ENCODE measurements at places on chromosomes 16 and 17.

DNA sequence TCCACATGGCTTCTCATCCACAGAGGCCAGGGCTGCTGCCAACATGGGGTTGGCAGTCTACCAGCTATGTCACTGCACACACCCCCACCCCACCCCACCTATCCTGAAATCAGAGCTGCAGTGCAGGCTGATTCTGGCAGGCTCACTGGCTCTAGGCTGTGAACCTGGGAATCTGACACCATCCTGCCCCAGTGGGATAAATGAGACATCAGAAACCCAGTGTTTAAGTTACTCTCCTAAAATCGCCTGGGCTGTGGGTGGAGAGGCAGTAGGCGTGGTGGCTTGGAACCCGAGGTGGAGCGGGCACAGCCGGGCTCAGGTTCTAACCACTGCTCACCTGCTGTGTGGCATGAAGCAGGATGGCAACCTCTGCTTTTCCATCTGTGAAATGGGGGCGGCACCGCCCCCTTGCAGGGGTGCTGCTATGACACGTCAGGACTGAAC is 5.6 kb downstream of the SLC38A8 start:
- DNase-seq, result no peak

DNA sequence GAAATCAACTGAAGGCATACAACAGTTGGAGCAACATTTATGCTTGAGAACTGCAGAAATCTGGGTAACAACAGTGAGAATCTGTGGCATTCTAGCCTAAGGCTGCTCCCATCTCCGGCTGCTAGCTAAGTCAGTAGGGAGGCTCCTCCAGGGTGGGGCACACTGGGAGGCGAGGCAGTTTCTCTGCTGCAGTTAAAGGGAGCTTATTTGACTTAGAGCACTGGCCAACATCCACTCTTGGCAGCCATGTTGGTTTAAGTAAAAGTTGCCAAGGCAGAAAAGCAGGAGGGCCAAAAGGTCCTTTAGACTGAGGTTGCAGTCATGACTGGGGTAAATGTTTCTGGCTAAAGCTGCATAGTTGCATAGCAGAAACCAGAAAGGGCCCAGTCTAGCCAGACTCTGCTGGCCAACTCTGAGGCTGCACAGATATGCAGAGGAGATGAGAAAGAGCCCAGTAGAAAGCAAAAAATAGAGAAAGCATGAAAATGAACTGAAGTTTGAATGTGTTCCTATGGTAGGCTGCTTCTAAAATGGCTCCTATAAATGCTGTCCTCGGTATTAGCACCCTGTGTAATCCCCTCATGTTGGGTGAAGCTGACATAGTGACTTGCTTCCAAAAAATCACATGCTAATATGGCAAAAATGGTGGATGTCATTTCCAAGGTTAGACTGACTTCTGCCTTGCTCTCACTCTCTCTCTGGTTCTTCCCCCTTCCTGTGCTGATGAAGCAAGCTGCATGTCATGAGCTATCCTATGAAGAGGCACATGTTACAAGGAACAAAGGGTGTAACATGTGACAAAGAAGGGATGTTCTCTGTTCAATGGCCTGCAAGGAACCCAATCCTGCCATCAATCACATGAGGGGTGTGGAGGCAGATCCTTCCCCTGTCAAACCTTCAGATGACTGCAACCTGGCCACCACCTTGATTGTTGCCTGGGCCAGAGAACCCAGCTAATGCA is 3.7 kb upstream of the C16orf78 start:
- DNase-seq, result no peak

DNA sequence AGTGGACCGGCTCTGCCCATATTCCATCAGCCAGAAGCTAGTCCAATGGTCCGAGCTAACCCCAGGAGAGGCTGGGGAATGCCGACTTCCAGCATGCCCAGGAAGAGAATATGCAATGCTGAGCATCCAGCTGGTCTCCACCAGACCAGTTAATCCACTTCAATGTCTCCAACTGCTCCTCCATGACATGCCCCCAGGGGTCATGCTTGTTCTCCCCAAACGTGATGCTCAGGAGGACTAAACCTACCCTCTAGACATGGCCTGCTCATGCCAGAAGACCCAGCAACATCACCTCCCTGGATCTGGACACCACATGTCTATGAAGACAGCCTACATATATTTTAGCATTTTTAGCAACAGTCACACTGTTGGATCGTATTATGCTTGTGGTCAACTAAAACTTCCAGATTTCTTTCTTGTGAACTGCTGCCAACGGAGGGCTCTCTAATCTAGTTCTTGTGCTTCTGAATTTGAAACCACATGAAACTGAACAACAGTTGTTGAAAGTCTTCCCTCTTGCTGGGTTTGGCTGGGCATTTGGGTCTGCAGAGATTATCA is 245.1 kb downstream of the SOX9 start:
- DNase-seq, result no peak

- no peak for DNase-seq
Observed at GRCh38 chr17:74964988-74965622, 7.5 kb downstream of the HID1 start.
